NCI-H2171 treated with DMSO at 0.1 percent for 48 hours (cell line): ENCODE measurements at places on chromosomes 7 and 10.

DNA sequence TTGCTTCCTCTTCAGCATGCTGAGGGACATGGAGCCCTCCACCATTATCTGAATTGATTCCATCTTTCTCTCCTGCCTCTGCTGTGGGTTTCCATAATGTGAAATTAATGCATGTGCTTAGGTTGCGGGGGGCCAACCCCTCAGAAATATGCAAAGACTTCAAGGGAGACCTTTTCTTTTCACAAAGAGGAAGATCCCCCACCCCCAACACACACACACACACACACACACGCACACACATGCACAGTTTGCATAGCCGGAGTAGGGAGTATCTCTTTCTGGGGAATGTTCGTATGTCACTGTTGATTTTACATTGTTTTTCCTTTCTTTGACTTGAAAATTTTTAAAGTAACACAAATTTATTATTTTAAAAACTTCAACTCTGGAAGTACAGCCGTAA, 193.5 kb downstream of the MGMT start:
- no peak for DNase-seq

DNA sequence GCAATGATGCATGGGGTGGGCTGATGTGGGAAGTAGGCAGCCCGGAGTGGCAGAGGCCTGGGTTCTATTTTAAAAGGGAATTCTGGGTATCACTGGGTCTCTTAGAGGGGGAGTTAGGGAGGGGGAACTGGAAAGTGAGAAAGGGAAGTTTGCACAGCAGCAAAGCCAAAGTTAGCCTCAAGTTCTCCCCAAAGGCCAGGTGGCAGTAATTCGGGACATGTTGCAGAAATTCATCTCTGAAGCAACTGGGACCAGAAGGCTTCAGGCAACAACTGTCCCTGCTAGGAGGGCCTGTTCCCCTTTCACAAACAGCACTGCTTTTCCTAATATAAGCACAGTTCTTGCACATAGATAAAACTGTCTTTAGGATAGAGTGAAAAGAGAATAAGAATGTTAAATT, 67.4 kb downstream of the NOD1 start:
- DNase-seq, result no peak

- no peak for DNase-seq
Measured at GRCh38 chr10:14826076-14826829, 11.6 kb downstream of the CDNF start.

DNA sequence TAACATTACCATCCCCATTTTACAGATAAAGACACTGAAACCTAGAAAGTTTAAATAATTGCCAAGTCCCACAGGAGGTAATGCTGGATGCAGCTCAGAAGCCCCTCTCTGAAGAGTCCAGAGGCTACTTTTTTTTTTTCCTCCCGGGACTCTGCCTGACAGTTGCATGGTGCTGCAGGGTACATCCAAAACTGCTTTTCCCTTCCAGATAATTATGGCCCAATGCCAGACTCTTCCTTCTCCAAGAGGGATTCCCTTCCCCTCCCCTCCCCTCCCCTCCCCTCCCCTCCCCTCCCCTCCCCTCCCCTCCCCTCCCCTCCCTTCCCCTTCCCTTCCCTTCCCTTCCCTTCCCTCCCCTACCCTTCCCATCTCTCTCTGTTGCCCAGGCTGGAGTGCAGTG, 122.9 kb downstream of the LSMEM1 start:
- no peak for DNase-seq

DNA sequence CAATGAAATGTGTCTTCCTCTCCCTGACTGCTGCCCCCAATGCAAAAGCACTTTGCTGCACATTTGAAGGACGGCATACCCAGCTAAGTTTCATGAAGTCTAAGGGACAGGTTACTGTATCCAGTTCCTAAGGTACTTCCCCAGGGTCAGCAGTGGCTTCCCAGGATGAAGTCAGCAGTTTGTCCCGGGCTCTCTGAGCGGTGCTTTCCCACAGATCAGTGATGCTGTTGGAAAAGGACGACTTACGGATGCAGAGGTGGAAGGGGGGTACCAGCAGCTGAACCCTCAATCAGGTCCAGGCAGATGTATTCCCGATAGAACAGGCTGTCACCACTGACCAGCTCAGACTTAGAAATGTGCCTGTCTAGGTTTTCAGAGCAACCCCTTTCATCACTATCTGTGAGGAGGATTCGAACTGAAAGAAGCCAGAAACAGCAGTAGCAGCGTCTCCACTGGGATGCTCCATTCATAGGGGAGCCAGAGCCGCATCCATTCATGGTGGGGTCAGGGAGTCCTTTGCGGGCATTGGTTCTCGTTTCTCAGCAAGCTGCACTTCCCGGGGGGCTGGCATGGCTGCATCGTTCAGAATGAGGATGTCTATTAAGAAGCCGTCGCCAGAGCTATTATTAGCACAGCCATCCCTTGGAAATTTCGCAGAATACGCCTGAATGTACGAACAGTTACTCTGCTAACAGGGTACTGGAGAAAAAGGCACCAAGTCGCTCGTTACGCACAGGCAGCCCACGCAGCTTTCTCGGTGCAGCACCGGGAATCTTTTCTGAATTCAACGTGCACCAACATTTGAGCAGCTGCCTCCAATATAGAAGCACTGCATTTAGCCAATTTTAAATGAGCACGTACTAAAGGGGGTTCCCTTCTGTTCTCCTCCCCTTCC, 303.7 kb downstream of the PRPF18 start:
- peak; percentile 20 for DNase-seq

GRCh38 chr7:22675917-22676343, 51.1 kb upstream of the IL6 start:
- DNase-seq, result no peak

GRCh38 chr10:24163485-24163884, 45.5 kb upstream of the KIAA1217 start:
- DNase-seq, result no peak

DNA sequence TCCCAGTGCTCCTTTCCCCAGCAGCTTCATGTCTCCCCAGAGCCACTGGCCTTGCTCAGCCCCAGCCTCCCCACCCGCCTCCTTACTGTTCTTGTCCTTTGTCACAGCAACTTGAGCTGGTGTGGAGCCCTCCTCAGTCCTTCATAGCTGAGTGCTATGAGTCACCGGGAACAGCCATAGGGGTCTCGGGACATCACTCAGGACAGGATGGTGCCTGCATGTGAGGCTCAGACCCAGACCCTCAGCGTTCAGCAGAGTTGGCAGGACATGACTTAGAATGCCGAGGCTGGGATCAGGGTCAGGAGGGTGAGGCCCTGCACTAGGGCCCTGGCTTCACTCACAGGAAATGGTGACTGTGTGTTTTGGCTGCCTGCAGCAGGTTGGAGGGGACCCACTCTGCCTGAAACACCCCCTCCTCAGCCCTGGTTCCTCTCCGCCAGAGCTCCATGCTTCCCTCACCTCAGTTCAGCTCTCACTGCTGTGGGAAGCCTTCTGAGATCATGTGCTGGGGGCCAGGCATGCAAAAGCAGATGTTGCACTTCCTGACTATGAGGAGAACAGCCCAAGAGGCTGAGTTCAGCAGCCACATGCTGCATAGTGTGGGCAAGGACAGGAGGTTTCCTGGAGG, 40.7 kb upstream of the GJD4 start:
- no peak for DNase-seq

- DNase-seq, result no peak
Measured at GRCh38 chr10:66843396-66843795, 82.4 kb upstream of the LRRTM3 start.

GRCh38 chr10:50621968-50622705, 1.6 kb downstream of the SGMS1 start:
- DNase-seq, result peak; percentile 72

DNA sequence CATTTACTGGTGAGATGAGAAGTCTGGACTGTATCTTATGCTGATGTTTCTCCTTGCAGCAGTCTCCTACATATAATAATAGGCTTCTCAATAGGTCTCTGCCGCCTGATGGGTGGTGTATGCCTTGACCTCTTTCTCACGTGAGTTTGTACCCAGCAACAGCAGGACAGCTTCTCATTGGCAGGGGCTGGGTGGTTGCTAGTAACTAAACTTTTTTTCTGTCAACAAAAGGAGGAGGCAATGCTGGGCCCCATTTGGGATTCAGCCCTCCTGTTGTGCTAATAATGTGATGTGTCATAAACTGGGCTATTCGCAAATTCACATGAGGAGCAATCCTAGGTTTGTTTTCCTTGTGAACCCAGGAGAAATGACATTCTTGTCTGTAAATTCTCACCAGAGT, 533.6 kb downstream of the GATA3 start:
- no peak for DNase-seq

- peak; percentile 56 for DNase-seq
Measured at GRCh38 chr7:98107313-98107721, 655 bp downstream of the LMTK2 start.

GRCh38 chr10:99604862-99605261, 15.4 kb downstream of the SLC25A28 start:
- DNase-seq, result no peak

- DNase-seq, result no peak
Measured at GRCh38 chr10:129955601-129956285, 8.3 kb downstream of the EBF3 start.

- DNase-seq, result no peak
Measured at GRCh38 chr7:135536150-135536549, 21.6 kb upstream of the NUP205 start.
